ENCODE measurements at places on chromosomes 7 and 10.

DNA sequence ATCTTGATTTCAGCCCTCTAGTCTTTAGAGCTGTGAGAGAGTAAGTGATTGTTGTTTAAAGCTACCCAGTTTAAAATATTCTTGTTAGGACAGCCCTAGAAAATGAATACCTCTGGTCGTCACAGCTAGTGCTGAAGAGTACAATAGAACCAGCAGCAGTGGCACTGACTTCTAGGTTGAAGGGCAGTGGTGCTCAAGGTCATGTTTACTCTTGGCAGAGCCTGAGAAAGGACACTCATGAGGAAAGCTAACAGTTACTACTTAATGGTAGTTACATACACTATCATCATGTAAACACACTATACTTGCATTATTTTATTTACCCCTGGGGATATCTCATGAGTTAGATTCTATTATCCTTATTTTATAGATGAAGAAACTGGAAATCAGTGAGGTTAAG is 323.0 kb downstream of the SH2D4B start:
- no peak for DNase-seq

DNA sequence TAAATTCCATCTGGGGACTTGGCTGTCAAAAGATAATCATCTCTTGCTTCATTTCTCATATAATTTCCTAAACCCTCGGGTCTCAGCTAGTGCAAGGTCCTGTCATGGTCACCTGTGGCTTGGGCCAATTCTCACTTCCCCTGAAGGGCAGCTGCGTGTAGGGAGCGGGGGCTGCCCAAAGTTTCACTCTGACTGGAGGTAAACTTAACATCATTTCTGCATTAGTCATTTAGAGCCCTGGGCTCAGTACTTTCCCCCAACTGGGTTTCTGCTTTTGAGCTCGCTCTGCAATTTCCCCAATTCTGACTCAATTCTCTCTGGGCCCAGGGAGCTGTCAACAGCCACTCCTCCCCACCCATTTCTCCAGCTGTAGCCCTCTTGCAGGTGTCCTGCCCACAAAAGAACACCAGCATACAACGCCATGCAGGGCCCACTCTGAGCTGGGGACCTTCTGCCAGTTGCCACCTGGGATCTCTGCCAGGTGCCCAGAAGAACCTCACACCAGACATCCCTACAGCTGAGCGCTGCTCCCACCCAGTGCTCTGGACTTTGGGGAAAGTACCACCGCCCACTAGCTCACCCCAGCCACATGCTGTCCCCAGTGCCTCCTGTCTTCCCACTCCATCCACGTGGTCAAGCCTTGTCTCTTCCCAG is 37.9 kb downstream of the VOPP1 start:
- DNase-seq, result peak; percentile 52

DNA sequence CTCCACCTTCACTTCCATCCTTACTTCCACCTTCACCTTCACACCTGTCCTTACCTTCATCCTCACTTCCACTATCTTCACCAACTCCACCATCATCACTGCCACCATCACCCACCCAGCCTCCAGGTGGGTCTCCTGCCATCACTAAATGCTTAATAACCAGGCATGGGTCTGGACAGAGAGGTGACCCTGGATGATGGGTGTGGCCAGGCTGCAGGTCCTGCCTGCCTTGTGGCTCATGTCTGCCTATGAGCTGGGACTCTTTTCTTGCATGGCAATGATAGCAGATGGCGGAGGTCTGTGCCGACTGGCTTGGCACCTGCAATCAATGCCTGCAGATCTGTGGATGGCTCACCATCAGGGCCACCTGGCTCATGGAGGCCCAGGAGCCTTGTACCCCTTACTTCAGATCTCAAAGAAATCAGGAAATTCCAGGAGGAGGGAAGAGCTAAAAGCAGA is 60.1 kb upstream of the ELN start:
- DNase-seq, result no peak

DNA sequence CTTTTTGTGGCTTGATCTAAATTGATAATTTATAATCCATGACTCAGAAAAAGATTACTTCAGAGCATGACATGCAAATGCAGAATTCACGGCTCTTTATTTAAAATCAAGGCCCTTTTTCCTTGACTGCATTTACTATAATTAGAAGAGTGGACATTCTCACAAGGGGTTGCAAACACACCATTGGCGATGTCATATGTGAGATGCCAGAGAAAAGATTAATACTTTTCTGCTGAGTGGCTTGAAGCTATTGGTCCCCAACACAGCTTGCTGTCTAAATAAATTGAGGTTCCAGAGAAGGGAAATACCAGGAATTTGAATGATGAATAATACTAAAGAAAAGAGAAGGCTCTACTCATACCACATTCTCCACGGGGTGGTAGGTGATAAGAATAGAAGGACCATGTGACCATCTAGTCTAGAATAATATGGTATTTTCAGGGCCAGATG is 78.7 kb upstream of the ARID5B start:
- DNase-seq, result no peak

- DNase-seq, result no peak
Measured at GRCh38 chr10:103415581-103415980, 19.2 kb downstream of the PDCD11 start.

DNA sequence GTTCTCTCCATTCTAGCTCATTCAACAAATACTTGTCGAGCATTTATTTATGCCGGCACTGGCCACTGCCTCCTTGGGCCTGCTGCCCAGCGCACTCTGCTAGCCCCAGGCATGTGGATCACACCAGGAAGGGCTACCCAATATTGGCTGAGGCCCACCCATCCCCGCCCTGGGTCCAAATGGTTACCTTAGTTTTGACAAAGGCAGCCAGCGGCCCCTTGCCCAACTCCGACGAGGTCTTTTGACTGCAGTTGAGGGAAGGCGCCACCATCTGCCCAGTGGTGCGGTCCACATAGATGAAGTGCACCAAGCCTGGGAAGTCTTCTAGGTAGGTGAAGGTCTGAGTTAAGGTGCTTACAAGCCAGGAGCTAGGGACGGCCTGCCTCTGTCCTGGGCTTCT is 7.2 kb upstream of the PYROXD2 start:
- DNase-seq, result no peak

DNA sequence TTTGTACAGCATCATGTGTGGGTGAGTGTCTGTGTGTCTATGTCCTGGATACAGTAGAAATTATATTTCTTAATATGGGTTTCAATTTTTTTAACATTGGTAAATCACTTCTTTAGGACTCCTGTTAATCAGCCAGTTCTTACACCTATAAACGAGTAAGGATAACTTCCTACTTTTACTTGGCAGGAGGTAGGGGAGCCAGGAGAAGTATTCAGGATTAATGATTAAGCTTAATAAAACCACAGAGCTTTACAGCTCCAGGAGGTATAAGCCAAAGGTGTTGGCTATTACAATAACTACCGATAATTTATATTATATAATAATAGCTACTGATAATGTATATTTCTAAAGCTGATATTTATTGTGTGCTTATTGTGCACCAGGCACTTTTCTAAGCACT is 1.7 kb upstream of the FAM3C start:
- no peak for DNase-seq

GRCh38 chr7:101702362-101702850 is 73.3 kb upstream of the MYL10 start:
- no peak for DNase-seq

DNA sequence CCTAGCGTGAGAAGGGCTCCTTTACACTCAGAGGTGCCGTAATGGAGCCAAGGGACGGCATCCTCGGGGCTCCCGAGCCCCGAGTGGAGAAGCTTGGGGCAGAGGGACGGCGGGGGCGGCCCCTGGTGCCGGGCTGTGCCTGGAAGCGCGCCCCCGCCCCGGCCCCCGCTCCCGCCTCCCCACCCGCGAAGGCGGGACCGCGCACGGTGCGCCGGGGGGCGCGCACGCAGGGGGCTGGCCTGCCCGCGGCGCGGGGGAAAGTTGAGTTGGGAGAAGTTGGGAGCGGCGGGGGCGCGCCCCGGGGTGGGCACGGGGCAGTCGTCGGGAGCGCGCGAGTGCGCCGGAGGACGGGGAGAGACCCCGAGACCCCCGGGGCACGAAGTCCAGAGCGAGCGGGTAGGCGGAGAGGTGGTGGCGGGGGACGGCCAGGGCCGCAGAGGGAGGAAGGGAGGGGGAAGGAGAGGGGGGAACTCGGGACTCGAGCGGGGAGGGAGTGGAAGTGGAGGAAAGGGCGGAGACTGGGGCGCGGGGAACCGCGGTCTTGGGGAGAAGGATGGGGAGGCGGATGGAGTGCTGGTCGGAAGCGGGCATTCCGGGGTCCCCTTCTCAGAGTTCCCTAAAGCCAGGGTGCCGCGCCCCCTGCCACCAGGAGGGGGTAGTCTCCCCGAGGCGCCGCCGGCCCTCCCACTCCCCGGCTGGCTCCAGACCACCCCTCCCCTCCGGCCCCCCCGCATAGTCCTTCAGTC is at the start of gene SLC4A2:
Gene SLC4A2 (plus strand): TSS at position 223 of the 746 bp plus-strand sequence. CDS start 2,399 bp downstream, outside the sequence.
- peak; percentile 67 for DNase-seq

Data from stimulated activated CD4-positive, alpha-beta T cell treated with anti-CD3 and anti-CD28 coated beads, Interleukin-4, amount 100 ng/mL, for 48 hours (primary cell).